ENCODE measurements at places on chromosomes 4 and X.

- no peak for DNase-seq
These were observed 73.4 kb downstream of the CNOT6L start for GRCh38 chr4:77745792-77746191.

DNA sequence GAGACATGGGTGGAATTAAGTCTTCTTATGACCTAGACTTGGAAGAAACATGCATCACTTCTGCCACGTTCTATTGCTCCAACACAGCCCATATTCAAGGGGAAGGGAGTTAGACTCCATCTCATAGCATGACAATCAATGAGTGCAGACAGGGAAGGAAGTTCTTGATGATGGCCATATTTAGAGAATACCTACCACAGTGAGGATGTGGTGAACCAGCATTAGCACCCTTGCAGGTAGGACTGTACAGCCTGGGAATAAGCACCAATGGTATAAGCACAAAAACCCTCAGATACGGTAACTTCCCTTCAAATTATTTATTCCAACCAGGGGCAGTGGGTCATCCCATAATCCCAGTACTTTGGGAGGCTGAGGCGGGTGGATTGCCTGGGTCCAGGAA is 29.8 kb downstream of the PAGE2 start:
- no peak for DNase-seq

GRCh38 chr4:100816436-100817045 is 298.7 kb upstream of the EMCN start:
- DNase-seq, result no peak

GRCh38 chr4:112153211-112153791 is 8.0 kb downstream of the FAM241A start:
- DNase-seq, result no peak

DNA sequence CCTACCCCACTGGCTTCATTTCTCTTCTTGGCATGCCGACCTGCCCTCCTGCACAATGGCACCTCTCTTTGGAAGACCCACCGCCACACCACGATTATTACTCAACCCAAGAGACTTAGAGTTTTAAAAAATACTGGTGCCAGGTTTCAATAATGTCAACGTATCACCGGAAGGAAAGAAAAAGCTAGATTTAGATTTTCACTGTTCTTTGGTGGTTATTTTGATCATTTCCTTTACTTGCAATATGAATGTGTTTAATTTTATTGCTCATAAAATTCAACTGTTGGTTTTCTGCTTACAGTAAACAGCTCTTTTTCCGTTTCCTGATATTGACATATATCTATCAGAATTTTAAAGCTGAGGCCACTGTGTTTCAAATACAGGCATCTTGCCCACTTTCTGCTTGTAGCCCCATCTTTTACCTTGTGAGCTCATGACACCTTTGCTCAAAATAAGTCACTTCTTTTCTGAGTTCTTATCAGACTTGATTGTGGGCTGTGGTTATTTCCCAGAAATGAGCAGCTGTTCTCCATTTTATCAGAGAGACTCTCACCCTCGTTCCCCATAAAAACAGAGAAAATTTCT is 439.1 kb downstream of the INPP4B start:
- DNase-seq, result no peak

DNA sequence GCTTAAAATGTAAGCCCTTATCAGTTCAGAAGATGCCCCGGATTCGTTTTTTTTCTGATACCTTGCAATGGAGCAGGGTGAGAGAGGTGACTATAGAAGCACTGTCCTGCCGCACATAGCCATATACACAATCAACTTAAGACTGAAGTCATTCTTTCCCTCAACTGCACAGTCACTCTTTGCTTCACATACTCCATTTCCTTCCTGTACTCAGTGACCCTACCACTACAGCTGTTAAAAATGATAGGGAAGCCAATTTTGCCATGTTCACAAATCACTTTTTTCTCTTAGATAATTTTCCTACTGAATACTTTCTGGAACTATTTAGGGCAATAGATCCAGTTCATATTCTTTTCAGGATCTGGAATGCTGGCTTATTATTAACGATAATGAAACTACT is 300.0 kb downstream of the ANK2 start:
- DNase-seq, result no peak

GRCh38 chr4:94452476-94453371 is 982 bp downstream of the PDLIM5 start:
- DNase-seq, result no peak

GRCh38 chrX:133405498-133406185 is 9.6 kb downstream of the GPC4 start:
- no peak for DNase-seq

DNA sequence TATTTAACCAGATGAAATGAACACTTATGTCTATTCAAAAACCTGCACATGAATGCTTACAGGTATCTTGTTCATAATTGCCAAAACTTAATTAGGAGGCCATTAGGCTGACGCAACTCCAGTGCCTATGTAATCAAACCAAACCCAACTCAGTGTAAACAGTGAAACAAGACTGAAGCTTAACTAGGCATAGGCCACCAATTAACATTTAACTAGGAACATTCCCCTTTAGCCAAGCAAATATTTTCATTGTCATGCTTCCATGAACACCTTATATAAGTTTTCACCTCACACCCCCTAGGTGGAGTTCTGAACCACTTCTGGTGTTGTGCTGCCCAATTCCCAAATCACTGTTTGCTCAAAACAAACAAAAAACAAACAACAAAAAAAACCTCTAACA is 686.0 kb downstream of the STPG2 start:
- DNase-seq, result no peak

- DNase-seq, result no peak
These were observed 30.6 kb downstream of the SETD7 start for GRCh38 chr4:139525414-139525813.

DNA sequence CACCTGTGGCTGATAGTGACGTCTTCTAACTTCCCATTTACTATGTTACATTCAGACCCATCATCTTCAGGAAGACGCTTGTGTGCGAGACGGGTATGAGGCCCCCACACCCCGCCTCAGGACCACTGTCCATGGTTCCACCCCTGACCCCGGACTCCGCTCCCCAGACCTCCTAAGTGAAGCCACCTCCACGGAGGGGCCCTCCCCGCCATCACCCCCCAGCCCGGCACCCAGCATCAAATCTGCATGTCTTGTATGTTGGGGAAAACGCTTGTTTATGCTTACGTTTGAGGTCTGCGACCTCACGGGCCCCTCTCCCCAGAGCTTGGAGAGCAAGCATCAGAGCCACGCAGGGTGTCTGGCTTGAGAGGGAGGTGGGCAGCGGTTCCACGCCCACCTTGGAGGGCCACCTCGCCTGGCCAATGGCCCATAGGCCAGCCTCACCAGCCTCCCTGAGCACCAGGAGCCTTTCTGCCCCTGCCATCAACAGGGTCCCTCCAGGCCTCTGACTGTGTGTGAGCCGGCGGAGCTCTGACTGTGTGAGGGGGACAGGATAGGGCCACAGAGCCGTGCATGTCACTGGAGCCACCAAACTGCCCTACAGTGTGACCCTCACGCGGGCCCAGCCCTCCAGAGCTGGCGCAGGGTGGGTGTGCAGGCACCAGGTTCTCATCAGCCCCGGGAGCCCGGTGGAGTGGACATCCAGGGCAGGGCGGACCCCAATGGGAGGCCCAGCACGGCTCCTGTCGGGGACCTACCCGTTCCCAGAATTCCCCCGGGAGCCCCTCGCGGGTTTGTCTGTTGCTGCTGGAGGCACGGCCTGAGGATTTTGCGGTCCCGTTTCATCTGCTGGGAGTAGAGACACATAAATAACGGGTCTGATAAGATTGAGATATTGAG is 88.4 kb upstream of the NKX1-1 start:
- DNase-seq, result no peak

Measured in HS-5 (cell line).